ENCODE measurements at places on chromosomes 3 and 15.

- no peak for DNase-seq
Measured at GRCh38 chr3:168988853-168989252, 674.7 kb downstream of the MECOM start.

- no peak for DNase-seq
Measured at GRCh38 chr3:196166741-196167140, 44.5 kb downstream of the ZDHHC19 start.

GRCh38 chr15:69997813-69998212, 99.9 kb downstream of the TLE3 start:
- no peak for DNase-seq

DNA sequence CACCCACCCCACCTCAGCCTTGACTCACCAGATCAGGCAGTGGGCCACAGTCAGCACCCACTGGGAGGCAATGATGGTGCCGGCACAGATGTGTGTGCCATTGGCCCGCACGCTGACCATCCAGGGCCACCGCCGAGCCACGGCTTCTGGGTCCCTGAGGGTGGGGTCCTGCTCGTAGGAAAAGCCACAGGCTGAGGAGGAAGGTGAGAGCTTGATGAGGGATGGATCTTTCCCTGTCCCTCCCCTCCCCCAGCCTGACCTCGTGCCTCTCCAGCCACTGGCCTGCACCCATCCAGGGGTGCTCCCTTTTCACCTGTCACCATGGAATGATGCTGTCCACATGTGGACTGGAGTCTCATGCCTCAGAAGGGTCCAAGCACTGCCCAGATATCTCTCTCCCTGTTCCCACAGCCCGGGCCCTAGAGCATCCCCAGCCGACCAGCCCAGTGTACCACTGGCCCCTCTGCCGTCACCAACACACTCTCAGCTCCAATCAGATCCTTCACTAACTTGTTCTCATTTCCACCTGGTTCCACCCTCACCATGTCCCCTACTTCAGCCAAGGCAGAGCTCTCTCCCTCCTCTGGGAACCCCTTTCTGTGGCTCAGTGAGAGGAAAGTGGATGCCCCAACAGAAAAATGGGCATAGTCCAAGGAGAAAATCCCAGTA, 2.0 kb downstream of the PRSS50 start:
- DNase-seq, result no peak

GRCh38 chr3:30002797-30003196, 603.6 kb upstream of the TGFBR2 start:
- DNase-seq, result no peak

- no peak for DNase-seq
Measured at GRCh38 chr15:80615361-80615736, 79.8 kb upstream of the ABHD17C start.

GRCh38 chr3:10328460-10329071, 7.7 kb upstream of the SEC13 start:
- DNase-seq, result no peak

GRCh38 chr3:43212914-43213611, 73.3 kb upstream of the SNRK start:
- DNase-seq, result no peak

- no peak for DNase-seq
Measured at GRCh38 chr3:6716420-6716819, 144.5 kb upstream of the GRM7 start.

GRCh38 chr3:4953119-4953518, 26.1 kb upstream of the BHLHE40 start:
- no peak for DNase-seq

GRCh38 chr3:45443459-45443858, 55.1 kb downstream of the LARS2 start:
- no peak for DNase-seq

DNA sequence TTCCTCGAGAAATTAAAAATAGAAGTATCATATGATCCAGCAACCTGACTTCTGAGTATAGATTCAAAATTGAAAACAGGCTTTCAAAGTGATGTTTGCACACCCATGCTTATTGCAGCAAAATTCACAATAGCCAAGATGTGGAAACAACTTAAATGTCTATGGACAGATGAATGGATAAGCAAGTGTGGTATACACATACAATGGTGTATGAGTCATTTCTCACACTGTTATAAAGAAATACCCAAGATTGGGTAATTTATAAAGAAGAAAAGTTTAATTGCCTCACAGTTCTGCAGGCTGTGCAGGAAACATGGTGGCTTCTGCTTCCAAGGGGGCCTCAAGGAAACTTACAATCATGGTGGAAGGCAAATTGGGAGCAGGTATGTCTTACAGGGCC, 100.8 kb downstream of the KLF13 start:
- no peak for DNase-seq

DNA sequence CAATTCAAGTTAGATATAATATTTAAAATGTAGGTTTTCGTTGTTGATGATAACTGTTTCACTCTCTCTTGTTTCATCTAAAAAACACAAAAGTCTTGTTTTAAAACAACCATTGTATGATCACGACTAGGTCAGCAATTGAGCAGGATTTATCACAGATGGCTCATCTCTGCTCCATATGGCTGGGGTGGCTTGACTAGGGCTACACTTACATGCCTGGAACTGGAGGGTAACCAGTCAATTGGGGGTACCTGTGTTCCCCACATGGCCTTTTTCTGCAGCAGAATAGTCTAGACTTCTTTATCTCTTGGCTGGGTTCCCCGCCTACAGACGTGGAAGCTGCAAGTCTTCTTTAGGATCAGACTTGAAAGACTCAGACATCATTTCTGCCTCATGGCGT, 103.9 kb downstream of the ARPP21 start:
- no peak for DNase-seq

- no peak for DNase-seq
Measured at GRCh38 chr3:161560008-161560637, 63.5 kb downstream of the OTOL1 start.

- DNase-seq, result no peak
Measured at GRCh38 chr3:23665741-23666140, 140.0 kb upstream of the UBE2E1 start.

- no peak for DNase-seq
Measured at GRCh38 chr3:72489901-72490300, 358.3 kb downstream of the SHQ1 start.

DNA sequence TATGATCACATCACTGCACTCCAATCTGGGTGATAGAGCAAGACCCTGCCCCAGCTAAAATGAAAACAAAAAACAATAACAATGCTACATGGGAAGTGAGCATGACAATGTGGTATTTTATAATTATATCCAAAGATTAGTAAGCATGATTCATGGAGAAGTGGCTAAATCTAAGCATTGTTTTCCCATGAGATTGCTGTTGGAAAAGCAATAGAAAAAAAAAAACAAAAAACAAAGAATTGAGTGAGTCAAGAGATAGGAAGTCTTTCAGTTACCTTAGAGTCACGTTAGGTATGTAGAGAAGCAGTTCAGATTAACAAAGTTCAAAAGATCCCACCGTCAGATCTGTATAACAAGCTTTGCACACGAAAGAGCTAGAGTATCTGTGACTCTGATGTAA, 210.3 kb upstream of the CNTN6 start:
- DNase-seq, result no peak

DNA sequence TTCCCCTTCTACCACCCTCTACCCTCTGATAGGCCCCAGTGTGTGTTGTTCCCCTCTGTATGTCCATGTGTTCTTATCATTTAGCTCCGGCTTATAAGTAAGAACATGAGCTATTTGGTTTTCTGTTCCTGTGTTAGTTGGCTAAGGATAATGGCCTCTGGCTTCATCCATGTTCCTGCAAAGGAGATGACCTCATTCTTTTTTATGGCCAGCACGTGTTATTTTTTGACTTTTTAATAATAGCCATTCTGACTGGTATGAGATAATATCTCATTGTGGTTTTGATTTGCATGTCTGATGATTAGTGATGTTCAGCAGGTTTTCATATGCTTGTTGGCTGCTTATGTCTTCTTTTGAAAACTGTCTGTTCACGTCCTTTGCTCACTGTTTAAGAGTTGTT, 63.1 kb upstream of the NPHP3 start:
- DNase-seq, result no peak

GRCh38 chr3:18234717-18235335, 190.3 kb downstream of the SATB1 start:
- DNase-seq, result no peak

DNA sequence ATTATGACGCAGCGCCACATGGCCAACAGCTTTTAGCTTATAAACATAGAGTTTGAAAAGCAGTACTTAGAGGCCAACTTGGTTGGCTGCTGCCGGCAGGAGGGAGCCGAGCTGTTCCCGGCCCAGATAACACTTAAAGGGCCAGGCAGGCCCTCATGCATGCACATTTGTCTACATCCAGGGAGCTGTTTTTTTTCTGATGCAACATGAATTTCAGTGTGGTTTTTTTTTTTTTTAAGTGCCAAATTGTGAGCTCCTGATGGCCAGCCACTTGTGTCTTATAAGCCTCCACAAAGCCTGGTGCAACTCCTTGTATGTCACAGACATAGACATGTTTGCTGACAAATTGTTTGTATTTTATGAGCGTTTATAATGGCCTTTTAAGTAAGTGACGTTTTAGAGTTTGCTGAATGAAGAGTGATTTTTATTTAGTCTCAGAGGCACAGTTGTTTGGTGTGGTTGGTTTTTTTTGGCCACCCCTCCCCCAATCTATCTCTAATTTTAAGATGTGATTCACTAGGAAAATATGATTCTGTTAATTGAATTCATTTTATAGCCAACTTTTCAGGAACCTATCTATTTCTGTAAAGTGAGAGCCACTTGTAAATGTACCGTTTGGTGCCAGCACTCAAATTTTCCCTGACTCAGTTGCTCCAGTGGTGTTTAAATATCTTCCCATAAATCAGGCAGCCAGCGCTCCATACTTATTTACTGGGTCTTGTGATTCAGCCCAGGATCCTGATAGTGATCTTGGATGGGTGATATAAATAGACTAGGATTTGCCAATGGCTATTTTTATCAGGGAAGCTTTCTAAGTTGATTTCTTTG, 134.3 kb downstream of the VGLL4 start:
- DNase-seq, result no peak

DNA sequence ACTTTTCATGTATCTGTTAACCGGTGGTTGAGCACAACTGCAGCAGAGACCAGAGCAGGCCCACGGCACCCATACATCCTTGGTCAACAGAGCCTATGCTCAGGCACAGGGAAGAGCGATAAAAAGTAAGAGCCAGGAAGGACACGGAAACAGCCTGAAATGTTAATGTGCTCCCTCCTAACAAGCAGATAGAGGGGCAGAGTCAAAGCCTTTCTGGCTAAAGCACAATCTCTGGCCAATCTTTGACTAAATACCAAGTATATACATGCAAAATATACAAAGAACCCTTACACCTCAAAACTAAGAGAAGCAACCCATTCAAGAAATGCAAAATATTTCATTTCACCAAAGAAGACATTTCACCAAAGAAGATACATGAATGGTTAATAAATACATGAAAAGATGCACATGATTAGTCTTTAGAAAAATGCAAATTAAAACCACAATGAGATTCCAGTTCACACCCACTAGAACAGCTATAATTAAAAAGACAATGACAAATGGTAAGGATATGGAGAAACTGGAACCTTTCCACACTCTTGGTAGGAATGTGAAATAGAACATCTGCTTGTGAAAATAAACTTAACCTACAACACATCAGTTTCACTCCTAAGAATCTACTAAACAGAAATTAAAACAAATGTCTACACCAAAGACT, 88.0 kb downstream of the OSBPL10 start:
- DNase-seq, result no peak

DNA sequence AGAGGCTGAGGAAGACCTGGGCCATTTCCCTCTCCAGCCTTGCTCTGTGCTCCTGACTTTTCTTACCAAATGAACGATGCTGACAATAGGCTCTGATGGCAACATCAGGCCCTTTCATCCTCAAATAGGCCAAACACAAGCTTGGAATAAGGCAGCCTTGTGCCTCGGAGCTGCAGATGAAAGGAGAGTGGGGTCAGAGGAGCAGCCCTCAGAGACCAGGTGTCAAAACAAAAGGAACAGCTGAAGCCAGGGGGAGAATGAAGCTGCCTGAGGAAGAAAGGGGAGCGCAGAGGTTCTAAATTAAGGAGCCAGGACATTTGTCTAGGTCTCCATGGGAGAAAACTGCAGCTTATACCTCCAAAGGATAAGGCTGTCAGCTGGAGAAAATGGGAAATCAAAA, 5.1 kb downstream of the BFSP2 start:
- no peak for DNase-seq

DNA sequence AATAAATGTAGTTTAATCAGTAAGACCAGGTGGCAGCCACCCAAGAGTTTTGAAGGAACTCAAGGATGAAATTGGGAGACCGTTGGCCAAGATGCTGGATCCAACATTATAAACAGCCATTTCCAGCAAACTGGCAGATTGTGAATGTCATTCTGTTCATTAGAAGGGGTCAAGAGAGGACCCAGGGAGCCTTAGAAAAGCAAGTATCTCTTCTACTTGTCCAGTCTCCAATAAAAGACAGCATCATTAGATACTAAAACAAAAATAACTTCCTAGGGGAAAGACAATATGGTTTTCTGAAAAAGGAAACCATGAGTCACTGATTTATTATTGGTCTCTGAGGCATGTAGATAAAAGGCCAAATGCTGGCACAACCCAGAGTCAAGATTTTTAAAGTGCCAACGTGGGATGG, 67.9 kb downstream of the GADL1 start:
- no peak for DNase-seq

DNA sequence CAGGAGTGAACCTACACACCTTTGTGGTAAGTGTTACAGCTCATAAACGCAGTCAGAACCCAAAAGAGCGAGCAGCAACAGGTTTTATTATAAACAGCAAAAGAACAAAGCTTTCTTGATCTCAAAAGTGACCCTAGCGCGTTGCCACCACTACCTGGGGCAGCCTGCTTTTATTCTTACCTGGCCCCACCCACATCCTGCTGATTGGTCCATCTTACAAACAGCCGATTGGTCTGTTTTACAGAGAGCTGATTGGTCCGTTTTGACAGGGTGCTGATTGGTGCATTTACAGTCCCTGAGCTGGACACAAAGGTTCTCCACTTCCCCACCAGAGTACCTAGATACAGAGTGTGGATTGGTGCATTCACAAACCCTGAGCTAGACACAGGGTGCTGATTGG, 143.1 kb downstream of the ARRDC4 start:
- DNase-seq, result no peak

GRCh38 chr3:176855901-176856486, 341.3 kb downstream of the TBL1XR1 start:
- DNase-seq, result no peak

Data from stimulated activated CD4-positive, alpha-beta T cell treated with anti-CD3 and anti-CD28 coated beads, TNF-alpha, amount 100 ng/mL, for 4 hours (primary cell).